ENCODE measurements at places on chromosomes 7 and 10. TPM values are rescaled to one million over a fixed set of nuclear protein-coding genes. Genes with fewer than 3 reads are reported as not detected.

DNA sequence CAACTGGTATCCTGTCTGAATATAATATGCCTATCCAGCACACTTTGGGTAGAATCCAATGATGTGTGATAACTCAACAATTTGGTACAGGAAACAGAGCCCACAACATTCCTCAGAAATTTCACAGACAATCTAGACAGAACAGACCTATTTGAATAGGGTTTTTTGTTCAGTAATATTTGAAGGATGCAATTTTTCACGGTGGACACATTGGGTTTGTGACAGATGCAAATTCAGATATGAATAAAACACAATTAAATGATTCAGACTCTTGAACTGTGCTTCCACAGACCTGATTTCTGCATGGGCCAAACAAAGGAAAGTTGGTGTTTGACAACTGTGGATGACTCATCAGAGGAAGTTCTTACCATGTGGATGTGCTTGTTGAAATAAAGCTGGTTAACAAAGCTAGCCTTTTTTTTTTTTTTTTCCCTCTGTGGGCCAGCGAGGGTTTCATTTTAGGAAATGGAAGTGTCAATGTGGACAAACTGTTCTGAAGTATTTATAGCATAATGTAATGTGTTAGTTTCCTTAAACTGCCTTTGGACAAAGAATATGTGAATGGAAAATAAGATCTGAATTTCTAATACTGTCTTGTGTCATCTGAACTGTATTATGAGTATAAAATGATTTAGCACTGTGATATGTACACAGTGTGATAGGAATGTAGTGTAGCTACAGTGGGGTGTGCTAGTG is 43.2 kb upstream of the FAM133B start:
- peak; percentile 99 for DNase-seq
- no peaks in the 10 kb centered on the region for H3K27me3 ChIP-seq

- H3K4me1 ChIP-seq: no peaks in the 10 kb centered on the region
- H3K27ac ChIP-seq: no peak overlapping the region
- no peaks in the 10 kb centered on the region for H3K36me3 ChIP-seq
- H3K4me3 ChIP-seq: no peak overlapping the region
- no peaks in the 10 kb centered on the region for H3K27me3 ChIP-seq
These were observed 141.3 kb downstream of the GNAT3 start for GRCh38 chr7:80370587-80370986.

GRCh38 chr7:92963566-92963965 is 127.2 kb upstream of the CDK6 start:
- DNase-seq: no peak
- no peak overlapping the region for H3K27ac ChIP-seq
- no peak overlapping the region for H3K4me3 ChIP-seq
- no peaks in the 10 kb centered on the region for H3K4me1 ChIP-seq

GRCh38 chr7:157984423-157985163 is 603.0 kb downstream of the PTPRN2 start:
- no peak overlapping the region for H3K4me3 ChIP-seq
- no peaks in the 10 kb centered on the region for H3K4me1 ChIP-seq
- no peaks in the 10 kb centered on the region for H3K36me3 ChIP-seq
- no peak overlapping the region for H3K27ac ChIP-seq
- no peak for DNase-seq

DNA sequence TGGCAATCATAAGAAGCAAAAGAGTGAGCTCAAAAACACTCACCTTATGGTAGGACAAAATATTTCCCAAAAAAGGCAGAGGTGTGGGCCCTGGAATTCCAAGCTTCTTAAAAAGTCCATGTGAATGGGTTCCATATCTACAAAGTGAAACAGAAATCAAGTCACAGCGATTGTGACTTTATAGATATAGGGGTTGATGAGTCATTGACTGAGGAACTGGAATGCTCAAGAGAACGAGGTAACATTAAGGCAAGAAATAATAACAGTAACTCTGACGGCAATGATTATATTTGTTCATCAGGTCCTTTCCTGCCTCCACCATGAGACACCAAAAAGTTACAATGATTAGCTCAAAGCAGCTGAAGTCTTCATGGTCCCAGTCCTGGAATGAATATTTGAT is 4.0 kb downstream of the CYP3A4 start:
- no peaks in the 10 kb centered on the region for H3K4me1 ChIP-seq
- H3K36me3 ChIP-seq: no peaks in the 10 kb centered on the region
- no peak overlapping the region for H3K4me3 ChIP-seq
- no peak overlapping the region for H3K27ac ChIP-seq

- DNase-seq: no peak
- H3K4me3 ChIP-seq: no peak overlapping the region
- H3K27me3 ChIP-seq: no peaks in the 10 kb centered on the region
- H3K36me3 ChIP-seq: no peaks in the 10 kb centered on the region
- no peak overlapping the region for H3K27ac ChIP-seq
- H3K4me1 ChIP-seq: no peaks in the 10 kb centered on the region
These were observed 42.0 kb downstream of the SP4 start for GRCh38 chr7:21469894-21470293.

- peaks cover 3% of the 10 kb centered on the region for H3K27me3 ChIP-seq
- no peaks in the 10 kb centered on the region for H3K36me3 ChIP-seq
- no peak overlapping the region for H3K27ac ChIP-seq
- H3K4me1 ChIP-seq: peaks cover 3% of the 10 kb centered on the region
These were observed 133.0 kb downstream of the EMX2 start for GRCh38 chr10:117675514-117676055.

GRCh38 chr10:125489731-125490130 is 193.2 kb downstream of the TEX36 start:
- DNase-seq: no peak
- H3K4me3 ChIP-seq: no peak overlapping the region
- no peak overlapping the region for H3K27ac ChIP-seq

DNA sequence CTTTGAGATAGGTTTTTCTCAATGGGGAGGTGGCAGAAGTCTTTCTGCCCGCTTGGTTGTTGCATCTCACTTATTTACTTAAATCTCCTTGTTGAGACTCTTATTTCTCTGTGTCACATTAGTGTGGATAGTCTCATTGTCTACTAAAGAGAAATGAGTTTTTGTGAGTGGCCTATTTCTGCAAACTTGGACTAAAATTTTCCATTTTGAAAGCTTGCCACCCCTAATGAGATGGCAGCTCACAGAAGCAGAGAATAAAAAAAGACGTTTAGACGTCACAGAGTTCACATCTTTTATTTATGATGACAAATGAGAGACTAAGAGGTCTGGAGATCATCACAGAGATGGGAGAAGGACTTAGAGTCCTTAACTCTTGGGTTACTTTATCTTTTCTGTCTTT is 262.7 kb upstream of the PHYHIPL start:
- no peak overlapping the region for H3K4me3 ChIP-seq
- H3K27ac ChIP-seq: no peak overlapping the region

GRCh38 chr7:106283831-106284713 is 711 bp downstream of the NAMPT start:
- peaks cover 4% of the 10 kb centered on the region for H3K4me1 ChIP-seq
- peak overlapping the region; percentile 72 for H3K4me3 ChIP-seq
- H3K27me3 ChIP-seq: no peaks in the 10 kb centered on the region
- H3K36me3 ChIP-seq: no peaks in the 10 kb centered on the region
- H3K27ac ChIP-seq: peak overlapping the region; percentile 95
- DNase-seq: peak; percentile 28

GRCh38 chr10:124543146-124543545 is 81.5 kb downstream of the LHPP start:
- H3K27ac ChIP-seq: no peak overlapping the region
- H3K4me1 ChIP-seq: peaks cover 3% of the 10 kb centered on the region
- no peaks in the 10 kb centered on the region for H3K36me3 ChIP-seq
- peaks cover 3% of the 10 kb centered on the region for H3K27me3 ChIP-seq
- no peak for DNase-seq
- no peak overlapping the region for H3K4me3 ChIP-seq

GRCh38 chr10:32307609-32308008 is 39.3 kb downstream of the EPC1 start:
- no peaks in the 10 kb centered on the region for H3K27me3 ChIP-seq
- no peak for DNase-seq
- H3K4me3 ChIP-seq: no peak overlapping the region
- H3K4me1 ChIP-seq: no peaks in the 10 kb centered on the region

- H3K4me3 ChIP-seq: no peak overlapping the region
- H3K36me3 ChIP-seq: no peaks in the 10 kb centered on the region
- peaks cover 11% of the 10 kb centered on the region for H3K4me1 ChIP-seq
- peak; percentile 70 for DNase-seq
- no peak overlapping the region for H3K27ac ChIP-seq
These were observed 122.5 kb downstream of the KIAA1217 start for GRCh38 chr10:24331457-24331856.

- no peaks in the 10 kb centered on the region for H3K27me3 ChIP-seq
- no peaks in the 10 kb centered on the region for H3K36me3 ChIP-seq
- DNase-seq: no peak
- H3K4me3 ChIP-seq: no peak overlapping the region
- H3K4me1 ChIP-seq: peaks cover 14% of the 10 kb centered on the region
These were observed 291.3 kb upstream of the ZMIZ1 start for GRCh38 chr10:78777466-78777865.

GRCh38 chr10:131546086-131546810 is 234.7 kb upstream of the TCERG1L start:
- H3K4me1 ChIP-seq: no peaks in the 10 kb centered on the region
- H3K27ac ChIP-seq: no peak overlapping the region
- H3K4me3 ChIP-seq: no peak overlapping the region
- no peaks in the 10 kb centered on the region for H3K36me3 ChIP-seq
- DNase-seq: no peak

- no peak for DNase-seq
- peaks cover 6% of the 10 kb centered on the region for H3K4me1 ChIP-seq
- H3K36me3 ChIP-seq: no peaks in the 10 kb centered on the region
These were observed 197.0 kb upstream of the PRSS58 start for GRCh38 chr7:142454862-142455261.

GRCh38 chr10:10613656-10614244 is 403.9 kb upstream of the CELF2 start:
- H3K4me3 ChIP-seq: no peak overlapping the region
- no peak for DNase-seq
- H3K27me3 ChIP-seq: no peaks in the 10 kb centered on the region
- no peaks in the 10 kb centered on the region for H3K4me1 ChIP-seq
- H3K27ac ChIP-seq: no peak overlapping the region

DNA sequence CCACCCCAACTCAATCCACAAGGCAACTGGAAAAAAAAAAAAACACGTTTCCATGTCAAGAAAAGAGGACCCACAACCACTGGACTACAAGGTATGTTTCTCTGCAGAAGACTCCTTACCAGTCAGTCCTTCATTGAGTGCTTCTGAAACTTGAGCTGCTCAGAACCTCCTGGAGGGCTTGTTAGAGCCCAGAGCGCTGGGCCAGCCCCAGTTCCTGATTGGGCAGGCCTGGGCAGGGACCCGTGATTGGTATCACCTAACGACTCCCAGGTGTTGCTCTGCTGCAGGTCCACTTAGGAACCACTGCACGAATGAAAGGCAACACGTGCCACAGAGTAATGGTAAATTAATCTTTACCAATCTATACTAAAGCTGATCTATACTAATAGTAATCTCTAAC is 473 bp upstream of the CCDC201 start:
- H3K36me3 ChIP-seq: no peaks in the 10 kb centered on the region
- peaks cover 11% of the 10 kb centered on the region for H3K4me1 ChIP-seq
- DNase-seq: no peak
- H3K27ac ChIP-seq: no peak overlapping the region
- no peak overlapping the region for H3K4me3 ChIP-seq
- H3K27me3 ChIP-seq: no peaks in the 10 kb centered on the region

- DNase-seq: no peak
- H3K27ac ChIP-seq: no peak overlapping the region
These were observed 951 bp downstream of the ELOVL3 start for GRCh38 chr10:102227050-102227449.

DNA sequence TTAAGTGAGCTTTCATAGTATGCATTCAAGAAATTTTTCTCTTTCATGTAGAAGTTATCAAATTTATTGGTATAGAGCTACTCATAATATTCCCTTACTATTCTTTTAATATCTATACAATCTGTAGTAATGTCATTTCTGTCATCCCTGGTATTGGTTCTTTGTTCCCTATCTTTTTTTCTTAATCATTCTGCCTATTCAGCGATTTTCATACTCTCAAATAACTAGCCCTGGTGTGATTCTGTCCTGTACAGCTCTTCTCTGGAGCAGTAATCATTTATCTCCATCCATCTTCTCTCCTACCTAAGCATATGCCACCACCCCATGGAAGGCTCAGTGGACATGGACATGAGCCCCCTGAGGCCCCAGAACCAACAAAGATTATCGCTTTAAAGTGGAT is 213.2 kb upstream of the NEBL start:
- no peak for DNase-seq
- H3K36me3 ChIP-seq: no peaks in the 10 kb centered on the region
- H3K27me3 ChIP-seq: no peaks in the 10 kb centered on the region
- H3K27ac ChIP-seq: no peak overlapping the region

DNA sequence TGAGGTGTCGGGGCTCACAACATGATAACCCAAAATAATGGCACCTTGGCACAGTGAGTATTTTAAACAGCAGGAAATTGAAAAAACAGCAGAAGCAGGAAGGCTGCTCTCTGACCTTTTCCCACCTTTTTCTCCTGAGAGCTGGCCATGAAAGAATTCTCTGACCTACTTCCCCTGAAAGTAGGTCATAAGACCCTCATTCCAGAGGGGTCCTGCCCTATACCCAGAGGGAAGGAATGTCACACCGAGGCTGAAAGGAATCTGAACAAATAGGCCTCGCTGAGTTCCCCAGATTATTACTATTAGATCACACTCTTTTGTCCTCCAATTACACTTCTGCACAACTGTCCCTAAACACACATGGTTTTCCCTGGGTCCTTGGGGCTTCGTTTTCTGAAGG is 18.8 kb downstream of the CPVL start:
- H3K27ac ChIP-seq: no peak overlapping the region
- H3K27me3 ChIP-seq: no peaks in the 10 kb centered on the region
- no peaks in the 10 kb centered on the region for H3K36me3 ChIP-seq
- no peaks in the 10 kb centered on the region for H3K4me1 ChIP-seq

GRCh38 chr7:89607792-89608191 is 546.5 kb upstream of the STEAP1 start:
- H3K36me3 ChIP-seq: no peaks in the 10 kb centered on the region
- no peak overlapping the region for H3K4me3 ChIP-seq
- H3K27ac ChIP-seq: no peak overlapping the region
- no peaks in the 10 kb centered on the region for H3K27me3 ChIP-seq
- no peak for DNase-seq
- no peaks in the 10 kb centered on the region for H3K4me1 ChIP-seq

DNA sequence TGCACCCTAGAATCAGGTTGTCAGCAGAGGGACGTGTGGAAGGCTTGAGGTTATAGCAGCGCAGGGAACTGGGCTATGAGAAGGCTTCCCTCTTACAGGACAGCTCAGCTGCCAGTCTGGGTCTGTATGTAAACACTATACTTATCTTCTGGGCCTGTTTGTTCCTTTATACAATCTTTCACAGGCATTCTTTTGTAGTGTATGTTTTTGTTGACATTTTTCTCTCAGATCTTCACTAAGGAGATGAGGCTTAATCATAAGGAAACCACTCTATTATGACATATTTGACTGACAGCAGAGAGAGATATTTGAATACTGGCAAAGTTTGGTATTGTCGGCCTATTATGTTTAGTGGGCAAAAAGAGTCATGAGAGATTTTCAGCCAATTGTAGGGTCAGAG is 929 bp downstream of the GBF1 start:
- H3K4me3 ChIP-seq: peak overlapping the region; percentile 95
- peaks cover 30% of the 10 kb centered on the region for H3K4me1 ChIP-seq
- no peaks in the 10 kb centered on the region for H3K36me3 ChIP-seq
- DNase-seq: peak; percentile 44
- H3K27ac ChIP-seq: peak overlapping the region; percentile 83

The GLCCI1 gene
- 15.3 TPM for total RNA-seq

The STEAP1 gene
- total RNA-seq: 5.0 TPM
